Astrocyte of the hippocampus (primary cell): ENCODE measurements at places on chromosomes 4 and X.

- no peak for DNase-seq
These were observed 1017.2 kb downstream of the PCDH7 start for GRCh38 chr4:31737419-31737818.

DNA sequence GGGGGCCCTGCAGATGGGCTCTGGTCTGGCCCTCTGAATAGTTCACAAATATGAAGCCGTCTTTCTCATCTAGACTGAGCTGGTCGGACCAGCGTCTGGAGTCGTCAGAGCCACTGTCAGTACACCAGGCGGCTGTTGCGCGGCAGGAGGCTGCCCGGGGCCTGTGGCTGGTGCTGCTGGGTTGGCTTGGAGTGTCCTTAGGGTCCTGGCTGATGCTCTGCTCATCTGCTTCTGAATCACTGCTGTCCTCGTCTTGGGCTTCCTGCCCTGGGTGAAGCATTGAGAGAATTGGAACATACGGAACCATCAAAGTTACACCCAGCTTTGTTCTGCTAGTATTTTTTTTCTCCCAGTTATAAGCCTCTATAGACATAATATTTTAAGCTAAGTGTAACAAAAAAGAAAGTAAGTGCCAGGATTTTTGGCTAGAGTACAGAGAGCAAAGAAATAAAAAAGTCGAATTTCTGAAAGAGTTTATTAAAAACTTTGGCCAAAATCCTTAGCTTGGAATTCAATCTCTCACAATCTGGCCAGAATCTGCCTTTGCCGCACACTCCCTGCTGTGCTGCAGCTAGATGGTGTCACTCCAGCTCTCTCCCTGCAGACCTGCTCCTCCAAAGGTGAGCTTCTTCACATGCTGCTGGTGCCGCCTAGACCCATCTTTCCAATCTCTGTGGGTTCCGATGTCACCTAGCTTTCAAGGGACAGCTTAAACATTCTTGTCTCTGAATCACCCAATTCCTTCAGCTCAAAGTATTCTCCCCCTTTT is 96.2 kb downstream of the CDS1 start:
- DNase-seq = no peak

GRCh38 chr4:99724067-99724466 is 66.4 kb upstream of the C4orf54 start:
- DNase-seq = peak; percentile 39

DNA sequence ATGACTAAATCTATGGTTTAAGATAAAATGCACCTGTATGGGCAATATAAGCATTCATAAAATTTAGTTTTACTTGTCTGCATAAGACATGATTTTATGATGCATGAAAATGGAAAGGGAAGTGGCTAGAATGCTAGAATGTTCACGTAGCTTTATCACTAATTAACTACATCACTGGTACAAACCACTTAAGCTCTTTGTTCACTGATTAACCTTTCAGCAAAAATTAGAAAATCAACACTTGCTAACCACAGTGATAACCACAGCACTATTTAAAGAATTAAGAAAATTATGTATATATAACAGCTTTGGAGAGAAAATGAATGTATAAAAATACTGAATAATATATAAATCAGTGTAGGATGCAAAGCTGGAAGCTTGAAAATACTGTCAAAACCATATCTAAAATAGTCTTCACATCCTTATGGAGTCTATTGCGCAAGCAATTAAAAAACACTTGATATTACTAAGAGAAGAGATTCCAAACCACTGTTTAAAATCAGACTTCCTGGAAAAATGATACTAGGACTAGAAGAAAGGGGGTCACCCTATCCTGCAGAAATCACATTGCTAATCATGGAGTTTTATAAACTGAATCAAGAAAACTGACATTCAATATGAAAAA is 51.9 kb downstream of the EFHC2 start:
- DNase-seq = no peak

DNA sequence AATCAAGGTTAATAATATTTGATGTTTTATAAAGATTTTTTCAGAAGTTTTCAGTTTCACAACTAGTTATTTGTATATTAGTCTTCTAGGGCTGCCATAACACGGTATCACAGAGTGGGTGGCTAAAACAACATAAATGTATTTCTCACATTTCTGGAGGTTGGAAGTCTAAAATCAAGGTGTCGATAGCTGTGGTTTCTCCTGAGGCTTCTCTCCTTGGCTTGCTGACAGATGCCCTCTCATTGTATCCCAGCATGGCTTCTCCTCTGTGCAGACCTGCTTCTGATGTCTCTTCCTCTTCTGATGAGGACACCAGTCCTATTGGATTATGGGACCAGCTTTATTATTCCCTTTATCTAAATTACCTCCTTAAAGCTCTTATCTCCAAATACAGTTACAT is 1456.6 kb downstream of the STIM2 start:
- no peak for DNase-seq

DNA sequence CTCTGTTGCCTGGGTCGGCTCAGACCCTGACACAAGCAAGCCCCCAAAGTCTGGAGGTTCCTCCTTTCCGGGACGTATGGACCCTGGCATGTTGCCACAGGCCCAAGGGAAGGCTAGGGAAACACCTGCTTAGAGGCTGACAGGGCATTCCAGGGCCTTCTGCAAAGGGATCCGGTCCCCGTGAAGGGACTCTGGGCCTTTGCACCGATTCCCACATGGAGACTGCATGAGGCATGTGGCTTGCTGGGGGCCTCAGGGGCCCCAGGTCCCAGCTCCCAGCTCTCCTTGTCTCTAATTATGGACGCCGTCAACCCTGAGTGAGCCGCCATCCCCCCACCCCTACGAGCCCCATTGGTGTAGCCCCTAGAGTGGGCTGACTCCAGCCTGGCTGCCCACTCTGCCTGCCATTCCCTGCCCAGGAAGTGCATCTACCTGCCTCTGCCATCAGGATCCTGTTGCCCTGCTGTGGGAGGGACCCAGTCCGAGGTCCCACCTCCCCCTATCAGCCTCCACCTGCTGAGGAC is 4.2 kb upstream of the RGS12 start:
- DNase-seq = no peak

GRCh38 chr4:56289934-56290333 is 97.4 kb downstream of the AASDH start:
- peak; percentile 43 for DNase-seq

DNA sequence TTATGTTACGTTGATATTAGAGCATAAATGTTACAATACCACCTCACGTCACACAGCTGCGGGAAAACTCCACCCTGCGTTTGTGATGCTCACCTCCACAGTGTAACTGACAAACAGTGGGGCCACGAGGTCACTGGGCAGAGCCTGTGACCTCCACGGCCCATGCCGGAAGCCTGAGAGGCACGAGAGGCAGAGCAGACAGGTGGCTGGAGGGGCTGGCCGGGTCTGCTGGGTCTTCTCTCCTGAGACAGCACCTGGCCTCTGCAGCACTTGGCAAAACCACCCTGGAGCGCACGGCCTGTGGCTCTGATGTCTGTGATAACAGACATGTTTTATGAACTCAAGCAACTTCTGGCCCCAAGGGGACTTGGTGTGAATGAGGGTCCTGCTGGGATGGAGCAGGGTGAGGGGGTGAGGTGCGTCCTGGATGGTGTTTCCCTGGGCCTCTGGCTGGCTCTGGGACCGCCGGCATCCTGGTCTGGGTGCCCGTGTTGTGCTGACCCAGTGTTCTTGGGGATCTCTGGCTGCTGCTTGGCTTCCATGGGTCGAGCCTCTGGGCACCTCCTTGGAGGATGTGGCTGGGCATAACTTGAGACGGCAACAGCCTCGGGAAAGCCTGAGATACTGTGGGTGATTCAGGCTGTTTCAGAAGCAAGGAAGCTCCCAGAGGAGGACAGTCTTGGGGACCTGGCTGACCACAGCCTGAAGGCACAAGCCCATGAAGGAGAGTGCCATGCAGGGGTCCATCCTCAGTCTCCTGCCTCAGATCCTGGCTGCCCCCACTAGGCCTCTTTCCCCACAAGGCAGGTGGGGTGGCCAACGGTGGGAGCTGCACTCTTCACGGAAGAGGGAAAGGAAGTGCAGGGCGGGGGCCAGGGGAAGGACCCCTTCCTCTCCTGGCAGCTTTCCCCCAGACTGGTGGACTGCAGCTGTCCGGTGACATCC is 19.7 kb downstream of the RNF212 start:
- DNase-seq = no peak

DNA sequence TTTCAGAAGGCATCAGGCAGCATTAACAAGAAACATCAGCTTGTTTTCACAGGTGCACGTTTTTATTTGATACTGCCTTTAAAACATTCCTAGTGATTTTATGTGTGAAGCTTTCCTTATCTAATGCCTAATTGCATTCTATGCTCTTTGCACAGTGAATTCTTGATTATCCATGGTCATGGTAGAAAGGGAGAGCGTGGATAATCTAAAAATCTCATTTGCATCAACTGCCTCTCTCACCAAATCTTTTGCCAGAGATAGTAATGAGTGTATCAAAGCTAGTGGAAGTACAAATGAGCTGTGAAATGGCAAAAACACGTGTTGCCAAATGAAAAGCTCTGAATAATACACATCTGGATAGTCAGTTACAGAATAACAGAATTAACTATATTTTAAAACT is 170.5 kb downstream of the NAA11 start:
- no peak for DNase-seq

GRCh38 chrX:78327370-78328086 is at the start of gene CYSLTR1:
Gene CYSLTR1, minus strand, starts transcription at chrX:78327611. Its CDS starts 53,865 bp downstream, at chrX:78273746.
- DNase-seq = no peak

DNA sequence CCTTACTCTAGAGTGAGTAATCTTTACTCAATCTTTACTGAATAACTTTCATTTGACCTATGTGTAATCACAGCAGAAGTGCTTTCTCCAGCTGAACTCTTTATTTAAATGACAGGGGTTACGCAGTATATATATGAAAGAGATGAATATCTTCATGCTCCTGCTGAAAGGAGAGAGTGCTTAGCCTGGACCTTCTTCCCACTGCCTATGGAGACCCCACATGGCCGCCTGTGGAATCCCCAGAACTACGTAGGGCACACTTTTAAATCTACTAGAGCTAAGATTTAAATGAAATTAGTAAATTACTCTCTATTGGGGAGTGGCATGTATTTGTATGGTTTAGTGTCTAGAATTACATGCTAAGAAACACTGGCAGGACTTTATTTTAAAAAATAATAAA is 391.2 kb downstream of the ANKRD50 start:
- peak; percentile 18 for DNase-seq

GRCh38 chr4:6116696-6117285 is 83.6 kb downstream of the JAKMIP1 start:
- DNase-seq = no peak

- peak; percentile 26 for DNase-seq
These were observed 24.3 kb upstream of the TSPAN5 start for GRCh38 chr4:98682719-98683118.

GRCh38 chrX:101229170-101229569 is 9.6 kb downstream of the DRP2 start:
- DNase-seq = peak; percentile 55

DNA sequence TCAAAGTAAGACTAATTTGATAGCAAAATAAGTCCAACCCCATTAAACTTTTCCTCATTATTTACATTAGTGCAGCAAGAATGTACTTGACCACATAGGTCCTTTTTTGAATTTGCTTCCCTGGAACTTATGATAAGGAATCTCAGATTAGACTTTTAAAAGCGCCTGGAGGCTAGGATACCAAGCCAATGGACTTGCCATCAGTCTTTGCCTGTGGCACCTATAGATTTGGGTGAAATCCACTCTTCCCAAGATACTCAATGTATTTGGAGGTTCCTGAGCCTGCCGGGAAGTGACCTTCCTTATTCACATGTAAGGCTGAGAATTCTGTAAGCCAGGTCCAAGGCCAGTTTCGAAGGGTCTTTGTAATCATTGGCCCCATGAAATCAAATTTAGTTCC is 553.6 kb downstream of the ADGRL3 start:
- no peak for DNase-seq

DNA sequence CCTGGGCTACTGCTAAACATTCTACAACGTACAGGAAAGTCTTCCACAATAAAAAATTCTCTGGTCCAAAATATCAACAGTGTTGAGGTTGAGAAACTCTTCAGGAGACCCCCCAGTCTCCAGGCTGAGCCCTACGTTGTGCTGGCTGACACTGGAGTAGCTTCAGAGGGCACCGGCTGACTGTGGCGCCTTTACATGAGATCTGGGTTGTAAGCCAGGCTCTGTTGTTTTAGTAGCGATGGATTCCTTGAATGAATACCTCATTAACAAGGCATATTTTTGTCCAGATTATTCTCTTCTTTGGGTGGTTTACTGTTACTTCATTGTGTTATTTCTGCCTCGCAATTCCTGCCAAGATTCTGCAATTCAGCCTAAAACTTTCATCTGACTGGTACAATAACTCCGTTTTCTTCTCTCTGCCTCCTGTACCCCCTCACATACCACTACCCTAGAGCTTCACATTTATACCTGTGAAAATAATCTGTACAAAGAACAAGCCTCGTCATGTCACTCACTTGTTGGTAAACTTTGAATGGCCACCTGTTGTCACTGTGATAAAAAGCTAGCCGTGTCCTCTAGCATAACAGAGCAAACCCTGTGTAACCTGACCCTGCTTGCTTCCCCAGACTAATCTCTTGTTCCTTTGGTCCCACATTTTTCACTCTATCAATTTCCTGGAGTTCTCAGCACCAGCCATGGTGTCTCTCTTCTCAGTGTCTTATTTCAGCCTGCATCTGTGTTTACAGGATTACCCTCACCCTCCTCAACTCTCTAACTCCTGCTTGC is 1476.1 kb upstream of the TENM3 start:
- peak; percentile 47 for DNase-seq

- no peak for DNase-seq
These were observed 355 bp downstream of the GRID2 start for GRCh38 chr4:92304121-92304520.

GRCh38 chr4:179196511-179196910 is 1754.3 kb upstream of the AGA start:
- peak; percentile 76 for DNase-seq

GRCh38 chr4:91057871-91058270 is 930.7 kb downstream of the CCSER1 start:
- DNase-seq = no peak

DNA sequence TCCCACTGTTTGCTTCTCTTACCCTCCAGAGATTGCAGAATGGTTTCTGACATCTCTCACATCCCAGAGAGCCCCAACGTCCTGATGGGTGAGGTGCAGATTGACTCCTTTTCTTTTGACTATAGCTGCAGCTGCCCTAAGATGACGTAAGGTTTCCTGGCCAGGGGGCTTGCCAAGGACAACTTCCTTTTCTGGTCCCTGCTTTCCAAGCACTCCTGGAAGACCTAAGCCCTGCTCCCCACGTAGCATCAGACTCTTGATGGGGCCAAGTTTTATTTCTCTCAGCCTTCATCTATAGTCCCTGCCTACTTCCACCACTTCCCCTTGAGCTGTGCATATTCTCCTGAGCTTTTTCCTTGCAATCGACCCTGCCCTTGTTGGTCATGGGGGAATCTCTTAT is 497.7 kb downstream of the IDS start:
- no peak for DNase-seq

DNA sequence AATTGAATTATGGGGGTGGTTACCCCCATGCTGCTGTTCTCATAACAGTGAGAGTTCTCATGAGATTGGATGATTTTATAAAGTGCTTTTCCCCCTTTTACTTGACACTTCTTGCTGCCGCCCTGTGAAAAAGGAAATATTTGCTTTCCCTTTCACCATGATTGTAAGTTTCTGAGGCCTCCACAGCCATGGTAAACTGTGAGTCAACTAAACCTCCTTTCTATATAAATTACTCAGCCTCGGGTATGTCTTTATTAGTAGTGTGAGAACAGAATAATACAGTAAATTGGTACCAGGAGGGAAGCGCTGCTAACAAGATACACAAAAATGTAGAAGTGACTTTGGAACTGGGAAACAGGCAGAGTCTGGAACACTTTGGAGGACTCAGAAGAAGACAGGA is 1070.8 kb downstream of the FAM133A start:
- no peak for DNase-seq
